ENCODE measurements at places on chromosomes 1 and 21.

- no peak for DNase-seq
Measured at GRCh38 chr1:156840898-156841279, 18.0 kb downstream of the INSRR start.

DNA sequence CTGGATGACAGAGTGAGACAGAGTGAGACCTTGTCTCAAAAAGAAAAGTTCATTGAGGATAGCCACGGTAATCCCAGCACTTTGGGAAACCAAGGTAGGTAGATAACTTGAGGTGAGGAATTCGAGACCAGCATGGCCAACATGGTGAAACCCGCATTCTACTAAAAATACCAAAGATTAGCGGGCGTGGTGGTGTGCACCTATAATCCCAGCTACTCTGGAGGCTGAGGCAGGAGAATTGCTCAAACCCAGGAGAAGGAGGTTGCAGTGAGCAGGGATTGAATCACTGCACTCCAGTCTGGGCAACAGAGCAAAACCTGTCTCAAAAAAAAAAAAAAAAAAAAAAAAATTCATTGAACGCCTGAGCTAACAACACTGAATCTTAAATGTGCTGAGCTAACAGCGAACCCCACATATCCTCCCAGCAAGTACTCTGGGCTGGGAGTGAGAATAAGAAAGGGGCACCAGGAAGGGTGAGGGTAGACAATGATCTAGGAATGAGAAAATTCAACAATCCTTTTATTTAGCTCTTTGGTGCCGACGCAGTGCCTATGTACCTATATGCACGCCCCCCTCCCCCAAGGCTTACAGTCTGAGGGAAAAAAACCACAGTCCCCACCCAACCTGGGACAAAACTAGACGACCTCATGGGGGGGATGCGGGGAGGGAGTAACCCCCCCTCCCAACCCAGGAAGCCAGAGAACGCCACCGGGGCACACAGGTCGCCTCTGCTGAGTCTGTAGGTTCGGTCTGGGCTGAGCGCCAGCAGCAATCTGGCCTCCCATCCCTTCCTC lies 1.4 kb upstream of the CACNA1S start:
- no peak for DNase-seq

DNA sequence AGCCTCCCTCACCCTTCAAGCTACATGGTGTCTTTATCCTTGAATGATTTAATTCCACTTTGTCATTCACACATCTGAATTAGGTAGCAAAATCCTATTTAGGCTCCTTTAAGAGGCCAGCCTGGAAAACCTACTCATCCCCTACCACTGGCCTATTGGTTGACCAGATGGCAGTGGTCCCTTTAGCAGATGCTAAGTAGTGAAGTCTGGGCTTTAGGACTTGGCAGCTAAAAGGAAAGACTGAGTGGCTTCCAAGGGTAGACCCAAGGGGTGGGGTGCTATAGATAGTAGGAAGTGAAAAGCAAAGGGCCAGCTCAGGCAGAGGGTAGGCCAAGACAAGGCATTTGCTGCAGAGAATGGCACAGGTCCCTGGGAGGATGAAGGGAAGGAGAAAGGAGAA lies 46.6 kb downstream of the KCNJ6 start:
- DNase-seq: no peak

- DNase-seq: no peak
Measured at GRCh38 chr1:10528066-10529014, 53.6 kb downstream of the PEX14 start.

- DNase-seq: no peak
Measured at GRCh38 chr1:11196945-11197344, 7.8 kb downstream of the ANGPTL7 start.

GRCh38 chr1:242826701-242827336 lies 302.3 kb upstream of the PLD5 start:
- DNase-seq: no peak

Measured in GM19239 (cell line).